Activated CD4-positive, alpha-beta T cell treated with anti-CD3 and anti-CD28 coated beads, Interleukin-2, amount 10 ng/mL, durations not matched to agents 7 days and 5 days (primary cell): ENCODE measurements at places on chromosomes 2 and 18. TPM values are rescaled to one million over a fixed set of nuclear protein-coding genes. Genes with fewer than 3 reads are reported as not detected.

DNA sequence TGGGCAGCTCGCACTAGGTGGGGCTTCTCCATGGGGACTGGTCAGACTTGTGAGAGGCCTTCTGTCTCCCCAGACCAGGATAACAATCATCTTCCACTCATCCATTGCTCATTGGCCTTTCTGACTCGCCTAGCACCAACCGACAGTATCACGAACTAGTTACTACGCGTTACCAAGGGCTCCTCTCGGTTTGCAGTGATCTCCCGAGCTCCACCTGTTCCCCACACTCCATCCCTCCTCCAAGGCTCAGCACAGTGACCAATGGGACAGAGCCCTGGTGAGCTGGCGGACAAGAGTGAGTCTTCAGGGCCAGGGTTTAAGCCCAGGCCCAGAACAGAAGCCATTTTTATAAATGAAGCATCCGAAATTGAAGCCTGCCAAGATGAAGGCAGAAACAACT is 42.8 kb upstream of the SMAD7 start:
- no peaks in the 10 kb centered on the region for H3K36me3 ChIP-seq
- peaks cover 5% of the 10 kb centered on the region for H3K27me3 ChIP-seq
- H3K27ac ChIP-seq = no peak overlapping the region
- peaks cover 24% of the 10 kb centered on the region for H3K4me1 ChIP-seq

The GCG gene
- not detected for total RNA-seq

GRCh38 chr18:7164323-7165004 is 46.9 kb upstream of the LAMA1 start:
- H3K36me3 ChIP-seq = no peaks in the 10 kb centered on the region
- no peak overlapping the region for H3K4me3 ChIP-seq
- no peak for DNase-seq
- peaks cover 3% of the 10 kb centered on the region for H3K27me3 ChIP-seq

The LINC00305 gene
- not detected for total RNA-seq

DNA sequence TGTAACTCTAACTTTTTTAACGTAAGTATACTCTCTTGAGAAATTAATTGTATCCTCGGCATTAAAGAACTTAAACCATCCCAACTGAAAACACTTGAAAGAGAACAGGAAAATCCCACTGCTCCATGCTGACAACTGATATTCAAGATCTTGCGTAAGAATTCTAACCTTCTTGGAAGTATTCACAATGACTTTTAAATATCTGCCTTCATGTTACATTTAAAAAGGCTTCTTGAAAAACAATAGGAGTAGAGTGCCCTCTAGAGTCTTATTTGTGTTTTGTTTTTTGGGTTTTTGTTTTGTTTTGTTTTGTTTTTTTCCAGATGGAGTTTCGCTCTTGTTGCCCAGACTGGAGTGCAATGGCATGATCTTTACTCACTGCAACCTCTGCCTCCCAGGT is 65.4 kb upstream of the DNAJC10 start:
- peaks cover 21% of the 10 kb centered on the region for H3K4me1 ChIP-seq
- no peak overlapping the region for H3K4me3 ChIP-seq
- no peak for DNase-seq
